NCI-H345 (cell line): ENCODE measurements at places on chromosomes 4 and X.

GRCh38 chrX:38868941-38869401 is 67.7 kb downstream of the MID1IP1 start:
- no peak for DNase-seq

- DNase-seq = no peak
These were observed 54.7 kb downstream of the ANAPC10 start for GRCh38 chr4:145043306-145043705.

DNA sequence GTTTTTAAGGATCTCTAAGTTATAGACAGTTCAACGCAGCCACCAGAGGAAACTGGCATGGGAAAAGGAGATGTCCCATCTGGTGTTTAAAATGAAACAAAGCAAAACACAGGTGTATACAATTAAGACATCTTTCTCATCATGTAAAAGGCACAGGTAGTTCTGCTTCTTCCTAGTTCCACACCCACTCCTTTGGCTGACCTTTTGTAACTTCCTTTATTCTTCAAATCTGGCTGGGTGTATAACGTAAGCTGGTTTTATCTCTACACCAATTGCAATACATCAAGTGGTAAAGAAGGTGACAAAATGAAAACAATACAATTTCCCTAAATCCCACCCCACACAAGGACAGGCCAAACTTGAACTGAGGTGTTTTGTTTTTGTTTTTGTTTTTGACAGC is 27.3 kb upstream of the FBXW7 start:
- no peak for DNase-seq

- DNase-seq = no peak
These were observed 32.4 kb upstream of the MYOZ2 start for GRCh38 chr4:119103263-119103662.

DNA sequence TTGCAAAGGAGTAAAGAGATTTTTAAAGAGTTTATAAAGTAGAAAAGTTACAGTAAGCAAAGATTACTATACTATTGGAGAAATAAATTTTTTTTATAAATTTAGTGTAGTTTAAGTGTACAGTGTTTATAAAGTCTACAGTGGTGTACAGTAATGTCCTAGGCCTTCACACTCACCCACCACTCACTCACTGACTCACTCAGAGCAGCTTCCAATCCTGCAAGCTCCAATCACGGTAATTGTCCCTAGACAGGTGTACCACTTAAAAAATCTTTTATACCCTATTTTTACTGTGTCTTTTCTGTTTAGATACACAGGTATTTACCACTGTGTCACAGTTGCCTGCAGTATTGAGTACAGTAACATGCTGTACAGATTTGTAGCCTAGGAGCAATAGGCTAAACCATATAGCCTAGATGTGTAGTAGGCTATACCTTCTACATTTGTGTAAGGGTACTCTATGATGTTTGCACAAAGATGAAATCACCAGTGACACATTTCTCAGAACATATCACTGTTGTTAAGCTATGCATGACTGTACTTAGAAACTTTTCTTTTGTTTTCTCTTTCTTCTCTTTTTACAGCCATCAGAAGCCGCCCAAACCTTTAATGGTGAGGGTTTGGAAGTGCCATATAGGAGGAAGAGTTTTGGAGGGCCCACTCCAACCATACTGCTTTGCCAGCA is 11.8 kb upstream of the SH3RF1 start:
- no peak for DNase-seq

- DNase-seq = peak; percentile 43
These were observed 14.8 kb downstream of the PDK3 start for GRCh38 chrX:24479924-24480323.
